ENCODE measurements at places on chromosomes 3 and 15. TPM values are rescaled to one million over a fixed set of nuclear protein-coding genes. Genes with fewer than 3 reads are reported as not detected.

ARNT2 gene
- not detected for total RNA-seq

SATB1 gene
- total RNA-seq = 213 TPM

HDAC11 gene
- 2.0 TPM for total RNA-seq

ITPKA gene
- 6.1 TPM for total RNA-seq

GOLGA6D gene
- total RNA-seq = not detected

ADGRG7 gene
- 21.2 TPM for total RNA-seq

ZNF80 gene
- total RNA-seq = 2.3 TPM

C2CD4A gene
- 1.0 TPM for total RNA-seq

B3GNT5 gene
- 26.1 TPM for total RNA-seq

- peaks cover 58% of the 10 kb centered on the region for H3K4me1 ChIP-seq
- peak overlapping the region; percentile 83 for H3K4me3 ChIP-seq
- peaks cover 22% of the 10 kb centered on the region for H3K36me3 ChIP-seq
- no peak for DNase-seq
- peak overlapping the region; percentile 87 for H3K27ac ChIP-seq
- no peaks in the 10 kb centered on the region for H3K27me3 ChIP-seq
Measured at GRCh38 chr3:195542316-195542697, 818 bp downstream of the PPP1R2 start.

GRCh38 chr3:81027344-81027743 lies 734.1 kb downstream of the GBE1 start:
- no peaks in the 10 kb centered on the region for H3K36me3 ChIP-seq
- H3K27ac ChIP-seq = no peak overlapping the region
- H3K4me1 ChIP-seq = no peaks in the 10 kb centered on the region
- no peaks in the 10 kb centered on the region for H3K27me3 ChIP-seq
- H3K4me3 ChIP-seq = no peak overlapping the region

DNA sequence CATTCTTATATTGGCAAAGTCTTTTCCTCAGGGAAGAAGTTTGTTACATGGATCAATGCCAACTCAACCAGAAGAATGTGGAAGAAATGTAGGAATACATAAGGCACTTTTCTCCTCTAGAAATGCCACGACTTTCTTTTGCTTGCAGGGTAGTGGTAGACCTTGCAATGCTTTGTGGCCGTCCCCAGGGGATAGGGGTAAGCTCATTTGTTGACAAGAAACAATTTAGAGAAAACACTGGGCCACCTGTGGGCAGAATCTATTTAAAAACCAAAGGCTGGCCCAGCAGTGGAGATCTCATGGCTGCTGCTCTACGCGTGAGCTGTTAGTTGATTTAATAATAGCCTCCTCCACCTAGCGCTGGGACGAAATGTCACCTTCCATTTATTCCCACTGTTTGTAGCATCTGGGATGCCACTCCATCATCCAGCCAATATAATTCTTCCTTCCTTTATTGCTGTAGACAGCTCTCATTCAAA lies 64.6 kb upstream of the PFN2 start:
- no peak overlapping the region for H3K27ac ChIP-seq
- H3K4me1 ChIP-seq = no peaks in the 10 kb centered on the region
- H3K27me3 ChIP-seq = peaks cover 9% of the 10 kb centered on the region
- DNase-seq = no peak
- H3K36me3 ChIP-seq = no peaks in the 10 kb centered on the region
- no peak overlapping the region for H3K4me3 ChIP-seq

DNA sequence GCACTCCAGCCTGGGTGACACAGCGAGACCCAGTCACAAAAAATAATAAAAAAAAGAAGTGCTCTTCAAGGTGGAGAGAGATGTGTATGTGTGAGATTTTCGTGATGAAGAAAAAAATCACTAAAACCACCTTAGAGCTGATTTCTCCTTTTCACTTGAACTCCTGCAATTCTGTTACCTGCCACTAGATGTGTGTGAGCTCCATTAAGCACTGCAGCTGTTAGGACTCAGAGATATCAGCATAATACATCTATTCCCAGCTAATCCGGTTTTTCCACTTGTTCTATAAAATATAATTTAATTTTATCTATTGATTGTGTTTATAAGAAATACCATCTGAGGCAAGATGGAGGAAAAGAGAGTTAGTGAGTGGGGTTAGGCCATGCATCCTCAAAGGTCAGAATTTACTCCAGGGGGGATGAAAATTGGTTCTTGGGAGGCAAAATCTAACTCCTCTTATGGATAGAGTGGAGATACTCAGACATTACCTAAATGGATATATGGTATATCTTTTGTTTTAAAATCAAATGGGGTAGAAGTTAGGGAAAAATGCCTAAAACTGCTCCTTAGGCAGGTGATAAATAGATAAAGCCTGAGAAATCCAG lies 152.7 kb downstream of the IL20RB start:
- H3K27ac ChIP-seq = no peak overlapping the region
- no peaks in the 10 kb centered on the region for H3K4me1 ChIP-seq
- DNase-seq = no peak
- no peaks in the 10 kb centered on the region for H3K36me3 ChIP-seq
- peaks cover 8% of the 10 kb centered on the region for H3K27me3 ChIP-seq
- no peak overlapping the region for H3K4me3 ChIP-seq

- no peak overlapping the region for H3K4me3 ChIP-seq
- H3K27ac ChIP-seq = no peak overlapping the region
- peaks cover 2% of the 10 kb centered on the region for H3K27me3 ChIP-seq
- no peaks in the 10 kb centered on the region for H3K4me1 ChIP-seq
Measured at GRCh38 chr3:87132801-87133200, 94.3 kb upstream of the CHMP2B start.

DNA sequence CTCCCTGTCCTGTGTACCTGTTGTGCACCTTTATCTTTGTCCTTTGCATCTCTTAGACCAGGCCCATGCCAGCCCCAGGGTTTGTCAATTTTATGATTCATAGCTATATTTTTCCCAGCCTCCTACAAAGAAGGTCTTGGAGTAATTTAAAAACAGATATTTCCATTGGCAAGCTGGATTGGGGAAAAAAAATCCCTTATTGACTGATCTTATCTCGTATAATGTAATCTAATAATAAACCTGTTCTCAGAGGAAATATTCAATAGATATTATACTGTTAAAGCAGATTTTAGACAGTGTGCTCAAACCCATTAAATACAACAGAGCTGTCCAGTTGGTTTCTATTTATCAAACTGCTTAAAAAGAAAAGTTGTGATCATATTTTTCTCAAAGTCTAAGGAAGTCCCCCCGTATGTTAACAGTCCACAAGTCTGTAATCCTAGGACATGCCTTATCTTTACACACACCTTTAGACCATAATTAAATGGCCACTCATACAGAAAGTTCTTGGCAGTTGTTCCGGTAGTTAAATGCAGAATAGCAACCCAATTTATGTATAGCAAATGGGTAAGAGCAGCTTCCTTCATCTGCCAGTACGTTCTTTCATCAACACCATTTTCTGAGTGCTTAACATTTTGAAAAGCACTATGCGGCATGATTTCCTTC lies 700.9 kb upstream of the NR2F2 start:
- H3K27ac ChIP-seq = no peak overlapping the region
- H3K27me3 ChIP-seq = peaks cover 17% of the 10 kb centered on the region
- DNase-seq = no peak
- no peak overlapping the region for H3K4me3 ChIP-seq
- no peaks in the 10 kb centered on the region for H3K4me1 ChIP-seq
- no peaks in the 10 kb centered on the region for H3K36me3 ChIP-seq

GRCh38 chr3:72665701-72666446 lies 182.4 kb downstream of the SHQ1 start:
- H3K27ac ChIP-seq = no peak overlapping the region
- H3K36me3 ChIP-seq = no peaks in the 10 kb centered on the region
- H3K4me1 ChIP-seq = no peaks in the 10 kb centered on the region
- H3K4me3 ChIP-seq = no peak overlapping the region

DNA sequence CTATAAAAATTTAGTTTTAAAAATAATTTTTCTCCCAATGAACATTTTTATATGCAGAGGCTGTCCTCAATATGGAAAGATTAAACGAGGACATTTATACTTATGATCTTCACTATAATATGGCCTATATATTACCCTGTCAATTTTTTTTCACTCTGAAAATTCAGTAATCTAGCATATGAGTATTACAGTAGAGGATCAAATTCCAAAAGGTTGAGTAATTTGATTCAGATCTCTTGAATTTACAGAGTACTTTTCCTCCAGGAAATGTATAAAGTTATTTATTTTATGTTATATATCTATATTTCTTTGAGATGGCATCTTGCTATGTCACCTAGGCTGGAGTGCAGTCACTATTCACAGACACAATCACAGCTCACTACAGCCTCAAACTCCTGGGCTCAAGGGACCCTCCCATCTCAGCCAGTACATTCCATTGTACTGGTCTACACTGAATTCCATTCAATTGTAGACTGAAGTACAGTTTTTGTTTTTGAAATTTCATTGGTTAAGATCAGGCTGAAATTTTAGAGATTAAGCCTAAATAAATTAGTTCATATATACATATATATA lies 16.3 kb upstream of the TRPM7 start:
- no peak for DNase-seq
- H3K27ac ChIP-seq = no peak overlapping the region
- no peaks in the 10 kb centered on the region for H3K27me3 ChIP-seq
- peaks cover 7% of the 10 kb centered on the region for H3K36me3 ChIP-seq
- H3K4me3 ChIP-seq = no peak overlapping the region

GRCh38 chr15:96088650-96089049 lies 241.8 kb upstream of the NR2F2 start:
- no peak for DNase-seq
- no peaks in the 10 kb centered on the region for H3K36me3 ChIP-seq
- no peak overlapping the region for H3K4me3 ChIP-seq
- no peak overlapping the region for H3K27ac ChIP-seq
- no peaks in the 10 kb centered on the region for H3K4me1 ChIP-seq

DNA sequence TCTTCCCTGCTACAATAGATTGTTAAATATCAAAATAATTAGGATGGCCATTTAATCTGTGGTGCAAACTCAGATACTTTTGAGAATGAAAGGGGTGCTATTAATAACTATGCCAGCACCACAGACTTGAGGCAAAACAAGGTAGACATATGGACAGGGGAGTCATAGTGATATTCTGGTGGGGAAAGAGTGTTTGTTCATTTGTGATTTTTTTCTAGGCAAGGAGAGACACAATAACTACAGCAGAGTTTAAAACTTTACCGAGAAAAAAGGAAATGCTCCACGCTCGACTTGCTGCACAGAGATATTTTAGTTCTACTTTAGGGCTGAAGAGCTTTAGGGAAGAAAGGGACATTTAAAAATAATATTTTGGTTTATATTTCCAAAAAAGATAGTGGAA lies 611.2 kb upstream of the GRM7 start:
- DNase-seq = no peak
- H3K27me3 ChIP-seq = no peaks in the 10 kb centered on the region
- no peak overlapping the region for H3K27ac ChIP-seq
- H3K4me1 ChIP-seq = no peaks in the 10 kb centered on the region

DNA sequence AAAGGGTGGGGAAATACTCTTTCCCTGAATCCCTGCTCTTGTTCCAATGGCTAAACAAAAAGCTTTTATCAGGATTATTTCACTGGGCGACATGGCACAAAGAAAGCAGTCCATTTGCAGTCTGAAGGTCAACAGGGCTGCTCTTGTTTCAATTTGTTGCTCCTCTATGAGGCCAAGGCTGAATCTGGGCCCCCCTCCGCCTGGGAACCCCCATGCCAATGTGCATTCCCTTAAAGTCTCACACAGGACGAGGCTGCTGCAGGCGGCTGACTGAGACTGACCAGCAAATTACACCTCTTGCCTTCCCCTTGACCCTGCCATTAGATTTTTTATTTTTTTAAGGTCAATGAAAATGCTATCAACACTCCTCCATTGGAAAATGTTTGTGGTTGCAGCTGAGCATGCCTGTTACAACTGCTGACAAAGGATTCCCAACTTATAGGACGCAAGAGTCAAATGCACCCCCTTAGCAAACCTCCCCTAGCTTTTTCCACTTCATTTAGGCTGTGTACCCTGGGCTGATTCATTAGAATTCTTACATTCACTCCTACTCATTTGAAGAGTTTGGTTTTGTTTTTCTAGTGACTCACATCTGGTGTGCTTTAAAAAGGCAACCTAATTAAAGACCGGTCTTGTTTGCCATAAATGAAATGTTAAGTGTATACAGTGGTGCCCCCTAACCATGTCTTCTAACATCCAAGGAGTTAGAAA lies 60.8 kb upstream of the ARHGEF3 start:
- peak; percentile 62 for DNase-seq
- peak overlapping the region; percentile 28 for H3K4me3 ChIP-seq
- peak overlapping the region; percentile 87 for H3K27ac ChIP-seq
- H3K4me1 ChIP-seq = peaks cover 75% of the 10 kb centered on the region
- H3K27me3 ChIP-seq = no peaks in the 10 kb centered on the region

DNA sequence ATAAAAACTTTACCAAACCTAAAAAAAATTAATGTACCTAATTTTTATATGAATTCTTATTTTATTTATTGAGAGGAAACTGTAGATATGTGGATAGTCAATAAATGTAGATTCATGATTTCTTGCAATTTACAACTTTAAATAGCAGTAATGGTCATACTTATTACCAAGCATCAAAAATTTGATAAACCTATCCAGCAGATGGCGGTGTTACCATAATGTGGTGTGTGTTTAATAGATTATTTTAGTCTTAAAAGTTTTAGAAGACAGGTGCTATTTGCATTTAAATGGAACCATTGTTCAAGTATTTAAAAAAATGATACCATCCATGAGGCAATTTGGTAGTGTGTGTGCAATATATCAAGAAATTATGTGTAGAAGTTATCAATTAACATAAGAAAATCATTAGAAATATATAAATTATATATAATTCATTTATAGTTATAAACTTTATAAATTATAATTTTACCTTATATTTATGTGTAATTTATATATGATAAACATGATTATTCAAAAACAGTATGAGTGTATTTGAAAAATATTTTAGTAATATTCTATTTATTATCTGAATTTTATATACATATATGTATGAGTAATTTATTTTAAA lies 176.0 kb upstream of the BCHE start:
- no peak overlapping the region for H3K27ac ChIP-seq
- DNase-seq = no peak
- H3K4me3 ChIP-seq = no peak overlapping the region

DNA sequence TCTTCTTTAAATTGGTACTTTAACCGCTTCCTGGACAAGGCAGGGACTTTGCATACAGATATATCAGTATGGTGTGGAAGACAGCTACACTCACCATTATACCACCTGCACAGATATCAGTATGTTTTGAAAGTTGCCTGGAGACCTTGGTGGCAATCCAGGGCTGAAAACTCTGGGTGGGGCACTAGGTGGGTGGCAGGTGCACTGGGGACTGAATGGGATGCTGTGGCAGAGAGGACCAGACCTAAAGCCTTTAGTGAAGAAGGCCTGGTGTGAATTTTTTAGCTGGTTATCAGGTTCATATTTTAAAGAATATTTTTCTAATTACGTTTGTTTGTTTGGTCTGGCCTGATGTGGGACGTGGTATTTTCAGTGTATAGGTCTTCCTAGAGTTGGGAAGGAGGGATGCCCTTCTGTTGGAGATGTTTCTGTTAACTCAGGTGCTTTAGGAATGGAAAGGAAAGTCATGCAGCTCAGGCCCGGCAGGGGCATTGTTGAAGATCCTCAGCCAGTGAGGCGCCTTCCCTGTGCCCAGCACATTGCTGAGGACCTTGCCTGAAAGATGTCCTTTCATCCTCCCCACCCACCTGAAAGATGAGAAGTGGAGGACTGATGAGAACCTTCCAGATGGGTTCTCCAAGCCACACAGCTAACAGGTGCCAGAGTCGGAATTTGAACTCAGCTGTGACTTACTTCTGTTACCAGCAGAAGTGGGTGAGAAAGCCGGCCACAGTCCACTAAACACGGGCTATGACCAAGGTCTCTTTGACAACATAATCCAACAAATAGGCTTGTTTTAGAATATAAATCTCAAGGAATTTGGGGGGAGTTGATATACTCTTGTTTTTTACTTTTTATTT lies 77.3 kb downstream of the APBA2 start:
- peaks cover 7% of the 10 kb centered on the region for H3K36me3 ChIP-seq
- H3K4me1 ChIP-seq = peaks cover 49% of the 10 kb centered on the region
- no peaks in the 10 kb centered on the region for H3K27me3 ChIP-seq
- no peak overlapping the region for H3K27ac ChIP-seq

Measured in activated CD8-positive, alpha-beta T cell treated with anti-CD3 and anti-CD28 coated beads for 36 hours (primary cell).